ENCODE measurements at places on chromosomes 5 and 9.

DNA sequence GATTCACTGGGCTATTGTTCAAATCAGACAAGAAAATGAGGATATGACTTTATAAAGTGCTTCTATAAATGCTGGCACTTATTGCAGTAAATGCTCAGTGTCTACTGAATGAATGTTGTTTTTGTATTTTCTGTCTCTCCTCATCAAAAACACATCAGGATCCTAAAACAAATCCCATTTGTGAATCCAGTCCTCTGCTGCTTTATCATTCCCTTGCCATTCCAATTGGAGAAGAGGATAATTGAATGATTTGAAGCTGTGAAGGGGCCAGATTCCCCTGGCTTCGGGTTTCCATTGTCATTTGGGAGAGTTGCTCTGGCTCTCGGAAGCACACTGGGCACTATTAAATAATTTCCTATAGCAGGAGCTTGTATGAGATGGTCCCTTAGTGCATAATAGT is 666.8 kb downstream of the ACTL7B start:
- DNase-seq: no peak

DNA sequence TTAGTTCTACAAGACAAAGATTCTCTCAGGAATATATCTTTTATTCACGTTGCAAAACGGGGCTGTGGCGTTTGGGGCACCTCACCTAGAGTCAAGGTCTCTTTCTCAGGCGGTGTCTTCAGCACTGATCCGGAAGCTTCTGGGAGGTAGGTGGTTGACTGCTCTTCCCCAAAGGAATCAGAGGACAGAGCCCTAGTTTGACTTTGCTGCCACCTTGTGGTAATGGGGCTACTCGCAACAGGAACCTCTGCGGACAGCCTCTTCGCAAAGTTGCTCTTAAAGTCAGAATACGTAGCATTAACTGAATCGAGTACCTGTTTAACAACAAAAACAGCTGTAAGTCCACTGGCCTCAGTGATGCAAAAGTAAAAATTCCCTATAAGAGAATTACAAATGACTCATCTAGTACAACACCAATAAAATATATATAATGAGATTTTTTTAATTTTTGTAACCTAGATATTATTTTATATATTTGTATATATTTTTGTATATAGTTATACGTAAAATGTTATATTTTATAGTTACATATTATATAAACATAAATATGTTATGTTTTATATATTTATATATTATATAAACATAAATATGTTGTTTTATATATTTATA is 13.3 kb upstream of the GPX8 start:
- DNase-seq: peak; percentile 83

DNA sequence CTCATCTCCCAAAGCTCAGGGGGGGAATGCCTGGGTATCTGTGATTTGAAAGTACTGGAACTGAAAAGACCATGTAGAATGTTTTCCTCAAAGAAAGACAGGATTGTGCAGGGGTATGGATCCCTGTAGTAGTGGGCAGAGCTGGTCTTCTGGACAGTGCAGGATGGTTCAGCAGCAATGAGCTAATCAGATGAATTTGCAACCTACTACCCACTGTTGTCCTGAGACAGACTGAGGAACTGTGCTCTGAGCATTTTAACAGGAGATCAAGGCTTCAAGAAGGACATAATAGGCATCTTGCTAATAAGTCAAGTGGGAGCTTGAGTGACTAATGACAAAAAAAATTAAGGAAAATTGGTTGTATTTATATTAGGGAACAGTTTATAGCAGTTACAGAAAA is 61.7 kb downstream of the FYB1 start:
- no peak for DNase-seq

DNA sequence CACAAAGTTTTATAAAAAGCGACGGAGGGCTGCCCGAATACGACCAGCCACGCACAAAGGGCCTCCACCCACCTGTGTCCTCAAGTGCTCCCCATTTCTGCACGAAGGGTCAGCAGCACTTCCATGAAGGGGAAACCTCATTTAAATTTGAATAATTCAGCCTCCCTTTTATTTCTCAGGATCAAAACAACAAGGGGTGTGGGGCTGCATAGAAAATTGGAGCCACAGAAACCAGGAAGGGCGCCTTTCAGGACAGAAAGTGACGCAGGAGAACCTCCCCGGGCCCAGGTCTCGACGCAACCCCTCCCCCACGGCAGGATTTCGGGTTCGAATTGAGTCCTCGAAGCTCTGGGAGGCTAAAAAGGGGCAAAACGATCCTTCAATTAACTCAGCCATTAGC is 2.1 kb downstream of the NRARP start:
- DNase-seq: no peak

- DNase-seq: peak; percentile 70
These were observed 223.0 kb upstream of the DMRT1 start for GRCh38 chr9:618478-618877.

DNA sequence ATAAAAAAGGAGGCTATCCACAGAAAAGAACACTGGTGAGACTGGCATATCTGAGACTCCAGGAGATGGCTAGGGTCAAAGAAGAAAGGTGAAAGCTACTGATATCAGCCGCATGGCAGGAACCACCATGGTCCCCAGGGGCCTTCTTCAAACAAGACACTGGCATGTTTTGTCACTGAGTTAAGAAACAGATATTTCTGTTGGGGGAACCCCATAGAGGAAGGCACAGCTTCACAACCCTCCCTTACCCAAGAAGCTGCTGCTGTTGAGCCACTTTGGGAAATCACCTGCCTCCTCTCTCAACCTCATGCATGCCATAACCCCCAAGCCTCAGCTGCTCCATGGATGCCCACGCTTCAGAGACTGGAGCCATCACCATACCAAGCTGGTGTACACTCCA is 13.3 kb upstream of the BTNL3 start:
- no peak for DNase-seq

- DNase-seq: no peak
These were observed 5.1 kb upstream of the HK3 start for GRCh38 chr5:176904276-176904675.

DNA sequence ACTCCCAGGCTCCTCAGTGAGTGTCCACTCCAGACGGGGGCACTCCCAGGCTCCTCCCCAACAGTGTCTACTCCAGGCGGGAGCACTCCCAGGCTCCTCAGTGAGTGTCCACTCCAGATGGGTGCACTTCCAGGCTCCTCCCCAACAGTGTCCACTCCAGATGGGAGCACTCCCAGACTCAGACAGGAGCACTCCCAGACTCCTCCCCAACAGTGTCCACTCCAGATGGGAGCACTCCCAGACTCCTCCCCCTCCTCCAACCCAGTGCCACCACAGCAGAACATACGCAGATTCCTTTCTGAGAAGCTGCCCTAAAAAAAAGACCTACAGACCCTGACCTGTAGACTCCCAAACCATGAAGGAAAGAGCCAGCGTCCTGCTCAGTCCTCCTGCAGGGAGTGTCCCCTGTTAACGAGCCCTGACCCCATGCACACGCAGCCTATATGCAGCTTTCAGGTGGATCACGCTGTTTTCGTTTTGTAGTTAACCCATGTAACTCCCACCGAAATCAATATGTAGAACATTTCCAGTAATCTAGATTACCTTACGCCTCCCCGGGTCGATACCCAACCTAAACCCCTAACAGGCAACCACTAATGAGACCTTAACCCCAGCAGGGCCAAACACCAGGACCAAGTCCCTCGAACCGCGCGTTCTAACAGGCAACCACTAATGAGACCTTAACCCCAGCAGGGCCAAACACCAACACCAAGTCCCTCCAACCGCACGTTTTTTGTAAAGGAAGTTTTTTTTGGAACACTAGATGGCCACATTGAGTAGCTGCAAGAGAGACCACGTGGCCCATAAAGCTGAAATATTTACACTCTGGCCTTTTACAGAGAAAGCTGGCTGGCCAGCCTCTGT is 15.7 kb downstream of the PNPLA7 start:
- DNase-seq: peak; percentile 61

DNA sequence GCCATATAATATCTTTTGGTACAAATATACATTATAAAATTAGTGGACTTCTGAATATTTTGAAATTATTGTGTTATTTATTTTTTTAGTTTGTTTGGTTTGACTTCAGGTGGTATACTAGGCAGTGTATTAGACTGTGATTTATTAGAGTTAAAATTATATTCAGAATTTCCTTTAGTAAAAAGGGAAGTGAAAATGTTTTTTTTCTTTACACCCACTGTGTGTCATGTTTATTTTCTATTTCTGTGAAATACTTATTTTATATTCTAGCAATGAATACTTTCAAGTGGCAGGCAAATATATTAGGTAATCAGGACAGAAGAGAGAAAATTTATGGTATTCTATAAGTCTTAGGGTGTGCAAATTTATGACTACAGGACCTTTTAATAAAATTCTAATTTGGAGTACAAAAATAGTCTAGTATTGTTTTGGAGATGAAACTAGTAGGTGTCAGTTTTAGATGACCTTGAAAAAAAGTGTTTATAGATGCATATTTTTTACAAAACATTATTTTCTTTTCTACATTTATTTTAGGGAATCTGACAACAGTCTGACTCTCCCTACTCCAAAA is 8.8 kb downstream of the CSNK1G3 start:
- DNase-seq: no peak

GRCh38 chr5:62714296-62714695 is 135.7 kb downstream of the LRRC70 start:
- DNase-seq: no peak

DNA sequence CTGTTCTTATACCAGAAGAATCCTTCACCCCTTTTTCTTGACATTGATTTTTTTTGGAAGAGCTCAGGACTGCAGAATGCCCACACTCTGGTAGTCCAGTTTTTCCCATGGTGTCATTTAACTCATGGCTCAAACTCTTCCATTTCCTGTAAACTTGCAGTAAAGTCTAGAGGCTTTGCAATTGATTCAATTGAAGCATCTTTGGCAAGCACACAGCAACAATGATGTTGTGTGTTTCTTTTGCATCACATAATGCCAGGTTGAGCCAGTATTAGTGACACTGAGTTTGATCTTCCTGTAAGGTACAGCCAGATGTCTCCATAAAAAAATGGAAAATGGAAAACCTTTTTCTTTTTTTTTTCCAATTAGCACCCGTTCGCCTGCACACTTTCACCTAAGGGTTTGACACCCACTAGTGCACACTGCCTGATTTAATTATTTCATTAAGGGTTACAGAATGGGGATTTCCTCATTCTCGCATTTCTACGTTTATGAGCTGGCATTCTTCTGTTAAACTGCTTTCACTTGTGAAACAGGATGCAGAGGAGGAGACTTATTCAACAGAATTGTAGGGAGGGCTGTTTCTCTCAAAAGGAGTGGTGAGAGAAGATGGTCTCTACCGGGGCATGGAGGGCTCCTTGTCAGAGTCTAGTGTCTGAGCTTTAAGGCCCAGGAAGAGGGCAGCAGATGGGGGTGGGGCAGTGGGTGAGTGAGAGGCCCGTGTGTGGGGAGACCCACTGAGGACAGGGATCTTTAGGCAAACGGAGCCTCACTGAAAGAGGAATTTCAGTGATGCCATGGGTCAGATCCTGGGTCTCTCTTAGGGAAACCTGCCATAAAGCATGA is 2.2 kb upstream of the S1PR3 start:
- DNase-seq: peak; percentile 33

DNA sequence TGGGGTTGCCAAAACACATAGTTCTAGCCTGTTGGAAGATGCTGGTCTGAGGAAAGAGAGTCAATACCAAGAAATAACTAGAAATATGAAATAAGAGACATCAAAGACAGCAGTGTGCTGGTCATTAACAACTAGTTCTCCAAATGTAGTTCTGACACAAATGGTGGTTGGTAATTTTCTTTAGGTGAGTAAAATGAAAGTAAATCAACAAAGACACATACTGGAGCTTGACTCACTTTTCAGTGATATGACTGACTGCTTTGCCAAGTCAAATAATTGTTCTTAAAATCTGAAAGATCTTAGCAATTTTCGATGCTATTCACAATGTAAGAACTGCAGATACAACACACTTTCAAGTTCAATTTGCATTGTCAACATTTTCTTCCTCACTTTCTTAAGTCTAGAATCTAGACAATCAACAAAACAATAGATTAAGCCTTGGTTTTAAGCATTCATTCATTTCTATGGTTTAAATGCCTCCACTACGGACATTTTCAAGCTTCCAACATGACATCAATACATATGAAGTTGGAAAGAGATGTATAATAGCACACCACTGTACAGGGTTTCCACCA is 166.8 kb upstream of the MAP3K1 start:
- no peak for DNase-seq

- no peak for DNase-seq
These were observed 94.5 kb upstream of the SPATA31D4 start for GRCh38 chr9:81833563-81834345.

DNA sequence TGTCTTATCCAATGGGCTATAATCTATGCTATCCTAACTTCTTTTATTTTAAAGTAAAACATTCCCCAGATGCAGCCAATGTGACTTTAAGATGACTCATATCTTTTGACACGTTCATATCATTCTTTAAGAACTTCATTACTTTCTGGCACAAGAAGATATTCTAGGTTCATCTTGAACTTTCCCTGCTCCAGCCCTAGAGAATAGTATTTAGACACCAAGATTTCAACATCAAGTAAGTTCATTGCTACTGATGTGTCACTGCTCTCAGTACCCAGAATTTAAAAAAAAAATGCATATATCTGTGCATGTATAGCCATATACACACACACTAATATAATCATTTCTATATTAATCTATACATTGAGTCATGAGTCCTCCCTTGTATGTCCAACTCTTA is 175.2 kb downstream of the SAXO1 start:
- DNase-seq: peak; percentile 89

GRCh38 chr9:98954244-98954610 is 10.5 kb downstream of the COL15A1 start:
- no peak for DNase-seq

- DNase-seq: no peak
These were observed 584.5 kb downstream of the ACTL7B start for GRCh38 chr9:108271236-108271635.

DNA sequence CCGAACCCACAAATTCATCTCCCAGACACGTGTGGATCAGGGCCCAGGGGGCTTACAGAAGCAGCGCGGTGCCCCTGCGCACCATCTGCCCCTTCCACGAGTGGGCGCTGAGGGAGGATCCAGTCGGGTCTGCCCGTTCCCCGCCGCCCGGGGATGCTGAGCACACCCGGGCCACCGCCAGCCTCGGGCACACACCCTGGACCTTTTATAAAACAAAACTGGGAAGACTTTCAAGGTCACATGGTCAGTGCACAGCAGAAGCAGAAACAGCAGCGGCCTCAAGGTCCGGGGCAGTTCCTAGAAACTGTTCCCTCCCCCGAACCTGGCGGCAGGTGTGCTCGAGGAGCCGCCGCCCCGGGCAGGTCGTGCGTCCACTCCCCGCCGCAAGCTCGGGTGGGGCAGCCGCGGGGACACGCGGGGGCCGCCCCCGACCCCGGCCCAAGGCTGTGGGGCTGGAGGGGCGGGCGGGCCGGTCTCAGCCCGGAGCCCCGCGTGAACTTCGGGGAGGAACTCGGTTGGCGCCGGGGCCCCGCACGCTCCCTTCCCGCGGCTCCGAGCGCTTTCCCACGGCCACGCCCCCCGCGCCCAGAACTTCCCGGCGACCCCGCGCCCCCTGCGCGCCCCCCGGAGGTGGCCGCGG is 633 bp upstream of the PPP1R26 start:
- no peak for DNase-seq

- DNase-seq: peak; percentile 60
These were observed 9.9 kb downstream of the ZBED3 start for GRCh38 chr5:77076961-77077828.
